Skeletal muscle cell (primary cell): ENCODE measurements at places on chromosomes 7 and 10.

DNA sequence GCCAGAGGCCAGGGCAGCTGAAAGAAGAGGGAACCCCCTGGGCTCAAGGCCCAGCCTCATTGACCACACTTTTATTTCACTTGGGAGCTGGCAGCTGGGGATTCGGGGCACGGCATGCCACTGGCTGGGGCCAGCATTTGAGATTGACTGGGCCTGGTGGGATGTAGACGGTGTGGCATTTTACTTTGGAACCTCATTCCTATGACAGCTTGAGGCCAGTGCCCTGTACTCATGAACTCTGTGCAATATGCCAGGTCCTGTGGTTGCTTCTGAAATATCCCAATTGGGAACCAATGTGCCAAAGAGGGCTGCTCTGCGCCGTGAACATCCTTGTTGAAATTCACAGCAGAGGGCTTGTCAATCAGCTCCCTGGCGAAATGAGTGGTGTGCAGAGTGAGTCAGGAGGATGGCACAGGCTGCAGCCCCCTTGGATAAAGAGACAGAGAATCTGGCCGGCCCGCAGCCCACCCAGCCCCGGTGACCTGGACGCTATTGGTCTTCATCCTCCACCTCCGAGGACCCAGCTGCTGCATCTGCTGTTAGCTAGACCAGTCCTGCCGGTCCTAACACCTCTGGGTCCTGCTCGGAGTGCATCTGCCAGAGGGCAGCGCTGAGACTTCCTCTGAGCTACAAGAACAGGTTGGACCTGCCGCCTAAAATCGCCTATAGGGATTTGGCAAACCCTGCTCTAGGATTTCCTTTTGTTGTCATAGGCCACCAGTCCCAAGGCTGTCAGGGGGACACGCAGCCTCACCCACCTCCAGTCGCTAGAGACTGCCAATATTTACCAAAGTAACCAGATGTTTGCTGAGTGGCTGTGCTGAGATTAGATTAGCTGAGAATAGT, 58.0 kb downstream of the PRKAG2 start:
- DNase-seq = no peak

GRCh38 chr10:91034494-91035159, 113.7 kb upstream of the ANKRD1 start:
- DNase-seq = peak; percentile 72

GRCh38 chr10:116470071-116470470, 42.4 kb downstream of the PNLIPRP3 start:
- DNase-seq = no peak

DNA sequence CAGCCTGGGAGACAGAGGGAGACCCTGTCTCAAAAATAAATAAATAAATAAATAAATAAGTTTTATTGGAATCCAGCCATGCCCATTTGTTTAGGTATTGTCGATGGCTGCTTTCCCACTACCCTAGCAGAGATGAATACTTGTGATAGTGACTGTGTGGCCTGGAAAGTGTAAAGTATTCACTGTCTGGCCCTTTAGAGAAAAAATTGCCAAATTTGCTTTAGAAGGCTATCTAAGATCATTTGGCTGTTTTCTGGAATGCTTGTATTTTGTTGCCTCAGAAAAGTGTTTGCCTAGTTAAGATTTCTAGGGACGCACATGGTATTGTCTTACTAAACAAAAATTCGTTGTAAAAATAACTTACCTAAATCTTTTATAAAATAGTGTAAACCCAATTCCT, 35.4 kb downstream of the CHN2 start:
- no peak for DNase-seq

DNA sequence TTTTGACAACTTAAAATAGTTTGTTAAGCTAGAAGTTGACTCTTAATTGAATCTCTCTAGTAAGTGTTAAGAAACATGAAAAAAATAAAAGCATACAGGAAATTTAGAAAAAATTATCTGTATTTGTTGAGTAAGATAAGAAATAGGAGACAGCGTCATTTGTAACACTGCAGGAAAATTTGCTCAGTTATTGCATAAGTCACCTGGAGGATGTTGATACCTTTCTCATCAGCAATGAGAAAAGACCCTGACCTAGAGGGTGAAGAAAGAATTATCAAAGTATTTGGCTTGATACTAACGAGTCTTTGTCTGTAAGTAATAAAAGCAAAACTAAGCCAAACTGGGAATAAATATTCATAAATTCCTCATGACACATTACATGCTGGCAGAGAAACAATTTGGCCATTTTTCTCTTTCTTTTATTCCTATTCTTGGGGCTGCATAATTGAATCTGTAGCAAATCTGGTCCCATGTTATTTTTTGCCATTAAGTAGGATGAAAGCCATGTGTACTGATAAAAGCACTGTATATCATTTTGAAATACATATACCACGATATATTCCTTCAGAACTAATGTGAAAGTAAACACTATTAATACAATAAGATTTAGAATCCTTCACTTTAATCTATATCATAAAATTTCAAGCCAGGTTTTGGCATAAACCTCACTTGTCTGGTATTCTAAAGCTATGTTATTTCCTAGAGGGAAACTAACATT, 362.8 kb downstream of the THSD7A start:
- DNase-seq = no peak

DNA sequence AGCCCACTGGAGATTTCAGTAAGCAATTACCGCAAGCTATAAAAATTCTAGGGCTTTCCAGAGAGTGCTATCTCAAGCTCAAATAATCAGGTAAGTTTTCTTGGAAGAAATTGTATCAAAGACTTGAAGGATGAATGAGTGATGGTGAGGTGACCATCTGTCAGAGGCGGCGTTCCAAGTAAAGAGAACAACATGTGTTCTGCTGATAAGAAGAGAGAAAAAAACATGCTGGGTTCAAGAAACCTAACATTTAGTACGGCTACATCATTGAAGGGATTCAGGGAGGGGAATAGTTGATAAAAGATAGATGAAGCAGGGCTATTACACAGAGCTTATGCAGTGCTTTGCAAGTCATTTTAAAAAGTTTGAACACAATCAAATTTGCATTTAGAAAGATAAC, 100.7 kb downstream of the GNAI1 start:
- DNase-seq = no peak

- DNase-seq = no peak
Measured at GRCh38 chr10:58967551-58968388, 208.7 kb upstream of the PHYHIPL start.

- no peak for DNase-seq
Measured at GRCh38 chr7:140489026-140489359, 9.7 kb upstream of the MKRN1 start.

GRCh38 chr7:141475679-141476078, 75.5 kb upstream of the AGK start:
- no peak for DNase-seq

- DNase-seq = no peak
Measured at GRCh38 chr10:4382811-4383210, 443.2 kb upstream of the AKR1E2 start.

GRCh38 chr7:138875794-138876193, 77.8 kb upstream of the ATP6V0A4 start:
- peak; percentile 26 for DNase-seq

DNA sequence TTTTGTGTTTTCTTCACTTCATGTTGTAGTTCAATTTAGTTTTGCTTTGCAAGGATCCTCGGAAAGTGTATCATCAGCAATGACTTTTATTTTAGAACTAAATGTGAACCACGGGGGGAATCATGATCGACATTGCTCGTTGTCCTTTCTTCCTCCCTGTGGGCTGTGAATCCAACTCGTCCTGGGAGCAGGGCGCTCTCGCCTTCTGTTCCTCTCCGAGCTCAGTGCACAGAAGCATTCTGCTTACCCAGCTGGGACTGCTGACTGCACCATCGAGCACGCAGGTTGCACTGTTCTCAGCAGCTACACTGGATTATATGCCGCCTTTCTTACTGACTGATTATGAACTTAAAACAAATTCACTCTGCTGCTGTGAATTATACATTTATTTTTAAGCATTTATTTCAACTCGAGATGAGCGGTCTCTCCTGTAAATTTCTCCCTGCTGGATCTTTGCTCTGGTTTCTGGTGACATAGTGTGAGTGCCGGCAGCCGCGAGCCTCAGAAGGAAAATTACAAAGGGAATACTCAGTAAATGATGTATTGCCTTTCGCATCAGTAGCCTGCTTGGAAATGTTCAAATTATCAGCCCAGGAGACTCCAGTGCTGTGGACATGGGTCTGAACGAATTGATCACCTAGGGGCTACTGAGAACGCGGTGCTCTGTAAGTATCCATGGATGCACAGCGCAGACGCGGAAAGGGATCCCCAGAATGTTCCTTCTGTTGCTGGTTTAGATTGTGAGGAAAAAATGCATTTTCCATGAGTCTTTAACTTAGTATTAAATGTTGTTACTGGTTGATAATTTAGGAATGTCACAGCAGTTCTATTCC, 92.6 kb downstream of the PTPRE start:
- no peak for DNase-seq

GRCh38 chr10:391847-392704, 256.8 kb downstream of the ZMYND11 start:
- DNase-seq = no peak

DNA sequence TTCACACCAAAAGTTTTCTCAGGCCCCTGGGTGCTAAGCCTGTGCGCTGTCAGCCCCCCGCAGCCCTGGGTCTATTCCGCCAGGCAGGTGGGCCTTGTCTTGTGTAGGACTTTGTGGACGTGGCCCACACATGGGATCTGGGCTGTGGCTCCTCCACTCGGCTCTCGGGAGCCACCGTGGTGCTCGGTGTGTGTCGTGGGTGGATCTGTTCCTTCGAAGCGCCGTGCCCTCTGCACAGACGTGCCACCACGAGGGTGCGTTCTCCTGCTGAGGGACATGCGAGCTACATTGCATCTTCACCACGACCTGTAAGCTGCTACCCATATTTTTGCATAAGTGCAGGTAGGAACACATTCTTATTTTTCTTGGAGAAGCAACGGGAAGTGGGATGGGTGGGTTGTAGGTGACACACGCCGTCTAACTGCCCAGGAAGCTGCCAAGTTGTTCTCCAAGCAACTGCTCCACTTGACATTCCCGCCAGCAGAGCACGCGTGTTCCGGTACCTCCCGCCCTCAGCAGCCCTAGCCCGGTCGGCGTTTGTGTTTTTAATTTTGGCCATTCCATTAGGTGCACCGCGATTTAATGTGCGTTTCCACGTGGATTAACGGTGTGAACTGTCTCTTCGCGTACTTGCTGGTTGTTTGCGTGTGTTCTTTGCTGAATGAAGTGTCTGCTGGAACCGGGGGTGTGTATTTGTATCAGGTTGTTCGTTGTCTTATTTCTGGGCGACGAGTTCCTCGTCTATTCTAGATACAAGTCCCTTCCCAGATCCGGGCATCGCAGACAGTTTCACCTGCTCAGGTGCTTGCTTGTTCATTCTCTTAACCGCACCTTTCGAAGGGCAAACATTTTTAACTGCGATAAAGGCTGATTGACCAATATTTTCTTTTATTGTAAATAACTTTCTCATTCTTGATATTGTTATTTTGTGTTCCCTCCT, 47.4 kb upstream of the CFAP46 start:
- DNase-seq = no peak

GRCh38 chr7:80392229-80393169, 119.4 kb downstream of the GNAT3 start:
- DNase-seq = no peak

DNA sequence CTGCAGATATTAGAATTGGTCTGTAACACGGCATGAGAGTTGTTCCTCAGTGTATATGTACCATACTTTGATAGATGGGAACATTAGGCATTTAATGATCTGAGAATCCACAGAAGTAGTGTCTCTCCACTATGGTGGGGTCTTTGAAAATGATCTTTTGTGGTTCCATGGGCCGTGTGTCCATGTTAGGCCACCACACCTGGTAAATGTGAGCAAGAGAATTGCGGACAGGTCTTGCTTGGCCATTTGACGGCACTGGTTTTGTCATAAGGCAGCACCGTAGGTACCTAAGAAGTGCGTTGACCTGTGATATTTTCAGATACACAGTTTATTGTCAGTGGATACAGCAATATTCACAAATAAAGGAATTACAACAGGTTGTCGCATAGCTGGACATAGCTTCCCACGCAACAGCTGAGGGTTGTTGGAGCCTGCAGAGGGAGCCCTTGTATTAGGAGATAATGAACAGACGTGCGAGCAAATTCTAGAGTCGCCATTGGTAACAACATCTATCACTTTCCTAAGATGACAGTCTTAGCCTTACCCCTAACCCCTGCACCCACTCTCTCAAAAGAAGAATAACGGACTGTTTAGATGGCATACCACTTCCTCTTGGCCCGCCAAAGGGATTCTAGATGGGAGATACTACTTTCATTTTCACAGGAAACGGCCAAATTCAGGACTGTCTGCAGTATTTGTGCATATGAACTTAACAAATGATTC, 111.4 kb downstream of the COL28A1 start:
- DNase-seq = no peak

- peak; percentile 32 for DNase-seq
Measured at GRCh38 chr7:5677538-5678294, 103.7 kb downstream of the RNF216 start.
